NCI-H2107 (cell line): ENCODE measurements at places on chromosomes 3 and 15.

DNA sequence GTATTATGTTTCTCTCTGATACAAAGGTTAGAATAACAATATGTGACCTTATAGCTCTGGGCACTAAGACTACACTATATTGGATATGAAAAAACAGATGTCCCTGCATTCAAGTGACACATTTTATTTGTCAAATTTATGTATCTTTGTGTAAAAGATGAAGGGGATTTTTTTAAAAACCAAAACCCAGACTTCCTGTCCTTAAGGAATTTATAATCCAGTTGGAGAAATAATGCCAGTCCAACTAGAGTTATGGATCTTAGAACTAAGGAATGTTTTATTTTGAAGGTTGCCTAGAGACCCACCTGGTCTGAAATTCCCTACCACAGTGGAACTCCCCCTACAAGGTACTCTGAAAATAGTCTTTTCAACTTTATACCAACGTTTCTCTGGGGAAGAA, 33.3 kb upstream of the PIK3CB start:
- no peak for DNase-seq

DNA sequence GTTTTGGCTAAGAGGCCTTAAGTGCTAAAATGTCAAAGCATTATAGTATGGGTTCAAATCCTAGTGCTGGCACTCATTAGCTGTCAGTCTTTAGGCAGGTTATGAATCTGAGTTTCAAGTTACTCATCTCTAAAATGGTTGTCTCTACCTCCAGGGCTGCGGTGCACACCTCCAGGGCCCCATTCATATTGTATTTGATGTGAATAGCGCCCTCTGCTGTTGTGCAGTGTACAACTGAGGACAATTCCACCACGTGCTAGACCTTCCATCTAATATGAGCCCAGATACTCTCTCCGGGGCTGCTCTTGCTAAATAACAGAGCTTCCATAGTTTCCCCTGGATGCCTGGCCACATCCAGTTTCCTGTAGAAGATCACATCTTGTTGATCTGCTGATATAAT, 54.3 kb downstream of the OXNAD1 start:
- no peak for DNase-seq

- no peak for DNase-seq
These were observed 21.0 kb downstream of the MAPKAPK3 start for GRCh38 chr3:50637945-50638344.

GRCh38 chr15:38696109-38696727, 131.6 kb upstream of the RASGRP1 start:
- no peak for DNase-seq

GRCh38 chr3:157268026-157268425, 108.1 kb upstream of the CCNL1 start:
- no peak for DNase-seq

DNA sequence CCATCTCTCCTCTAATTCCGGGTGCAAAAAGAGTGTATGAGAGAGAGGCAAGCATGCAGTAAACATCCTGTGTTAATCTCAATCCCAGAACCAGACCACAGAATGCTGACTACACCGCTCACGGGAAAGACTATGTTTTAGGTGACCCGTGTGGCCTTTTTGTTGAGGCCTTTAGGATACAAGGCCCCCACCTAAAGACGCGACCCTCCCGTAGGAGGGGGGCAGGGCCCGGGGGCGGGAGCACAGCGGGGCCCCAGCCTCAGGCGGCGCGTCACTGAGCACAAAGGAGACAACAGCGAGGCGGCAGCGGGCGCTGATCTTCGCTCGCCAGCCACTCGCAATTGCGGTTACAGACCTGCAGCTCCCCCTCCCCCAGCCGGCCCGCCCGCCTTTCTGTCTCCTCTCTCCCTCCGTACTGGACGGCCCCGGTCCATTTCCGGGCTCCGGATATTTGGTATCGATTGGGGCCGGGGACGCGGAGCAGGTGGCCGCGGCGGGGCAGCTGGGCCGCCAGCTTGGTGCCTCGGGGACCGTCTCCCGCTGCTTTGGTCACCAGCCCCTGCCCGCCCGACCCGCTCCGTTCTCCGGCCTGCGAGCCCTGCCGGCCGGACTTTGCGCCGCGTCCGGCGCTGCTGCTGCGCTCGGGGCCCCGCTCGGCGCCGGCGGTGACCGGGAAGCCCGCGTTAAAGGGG, at the start of gene CCDC50:
Gene CCDC50, plus strand, starts transcription at position 433 of the 692 bp plus-strand sequence. CDS start 281 bp downstream, outside the sequence.
- DNase-seq = peak; percentile 86

- no peak for DNase-seq
These were observed 25.6 kb downstream of the MITF start for GRCh38 chr3:69764861-69765260.

- no peak for DNase-seq
These were observed 34.2 kb downstream of the TXNRD3 start for GRCh38 chr3:126620738-126621137.

DNA sequence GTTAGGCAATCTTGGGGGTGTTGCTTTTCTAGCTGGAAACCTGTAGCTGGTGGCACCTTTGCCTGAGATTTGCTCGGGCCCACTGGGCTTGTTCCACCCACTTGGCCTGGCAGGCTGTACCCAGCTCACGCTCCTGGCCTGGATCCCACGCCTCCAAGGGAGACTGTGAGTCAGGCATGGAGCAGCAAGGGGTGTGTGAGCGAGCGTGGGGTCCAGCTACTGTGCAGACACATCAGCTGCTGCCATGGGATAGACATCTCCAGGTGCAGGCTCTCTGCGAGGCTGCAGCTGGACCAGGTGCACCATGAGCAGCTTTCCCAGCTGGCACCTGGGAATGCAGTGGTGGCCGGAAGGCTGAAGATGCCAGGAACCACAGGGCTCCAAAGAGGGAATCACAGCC, 36.0 kb downstream of the NR1D2 start:
- no peak for DNase-seq

DNA sequence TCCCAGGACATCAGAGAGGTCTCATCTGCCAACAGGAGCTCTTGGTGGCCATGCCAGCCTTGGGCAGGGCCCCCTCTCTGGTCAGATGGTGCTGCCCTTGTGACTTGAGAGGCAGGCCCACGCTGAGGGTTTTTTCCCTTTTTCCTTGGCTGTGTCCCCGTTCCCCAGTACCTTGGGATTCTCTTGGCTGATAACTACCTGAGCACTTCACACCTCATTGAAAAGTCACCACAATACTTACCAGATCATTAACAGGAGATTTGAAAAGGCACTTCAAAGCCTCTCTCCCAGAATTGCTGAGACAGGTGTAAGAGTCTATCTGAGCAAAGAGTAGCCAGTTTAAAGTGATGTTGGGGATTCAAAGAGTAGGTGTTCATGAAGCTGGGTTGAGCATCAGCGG, 15.1 kb upstream of the TMEM158 start:
- no peak for DNase-seq

DNA sequence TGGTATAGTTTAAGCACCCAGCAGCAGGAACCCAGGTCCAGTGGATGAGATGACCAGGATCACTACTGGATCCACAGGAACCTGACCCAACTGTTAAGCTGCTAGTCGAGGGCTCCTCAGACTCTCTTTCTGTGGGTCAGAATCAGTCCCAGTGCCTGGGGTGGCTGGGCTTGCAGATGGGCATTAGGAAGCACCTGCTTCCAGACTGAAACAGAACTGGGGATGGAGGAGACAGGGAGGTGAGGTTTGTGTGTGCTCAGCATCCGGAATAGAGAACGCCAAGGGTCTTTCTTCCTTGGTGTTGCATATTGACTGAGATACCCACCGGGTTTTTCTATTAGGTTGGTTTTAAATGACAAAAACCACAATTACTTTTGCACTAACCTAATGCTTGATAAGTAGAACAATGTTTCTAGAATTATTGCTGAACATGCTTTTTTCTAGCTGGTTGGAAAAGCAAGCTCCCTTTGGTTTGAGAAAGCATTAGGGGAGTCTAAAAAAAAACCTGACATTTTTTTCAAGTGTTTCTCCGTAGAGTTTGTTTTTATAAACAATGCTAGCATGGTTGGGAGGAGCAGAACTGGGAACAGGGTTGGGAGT, 779 bp downstream of the ST3GAL6 start:
- no peak for DNase-seq

DNA sequence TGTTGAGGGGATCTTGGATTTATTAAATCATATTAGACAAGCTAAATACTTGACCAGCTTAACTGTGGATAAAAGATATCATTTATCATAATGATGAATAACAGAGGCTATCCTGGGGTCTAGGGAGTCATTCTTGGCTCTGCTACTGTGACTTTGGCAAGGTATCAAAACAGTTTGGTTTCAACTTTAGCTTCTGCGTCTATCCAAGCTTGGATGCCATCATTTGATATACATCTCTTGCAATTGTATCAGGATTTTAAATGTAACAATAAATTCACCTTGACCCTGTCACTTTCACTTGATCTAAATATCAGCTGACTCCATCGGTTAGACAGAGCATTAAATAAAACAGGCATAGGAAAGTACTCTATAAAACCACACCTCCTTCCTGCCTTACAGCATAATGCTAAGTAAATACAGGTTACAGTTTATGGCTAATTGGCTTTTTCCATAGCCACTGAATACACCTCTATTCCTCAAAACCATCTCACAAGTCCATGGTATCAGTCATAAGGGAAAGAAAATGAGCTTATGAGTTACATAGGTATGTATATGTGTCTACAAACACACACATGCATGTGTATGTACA, 262.9 kb downstream of the CTNNB1 start:
- no peak for DNase-seq

- DNase-seq = no peak
These were observed 123.0 kb upstream of the SPRED1 start for GRCh38 chr15:38129531-38130204.

- no peak for DNase-seq
These were observed 63.3 kb downstream of the WNT5A start for GRCh38 chr3:55423782-55424181.
